Esophagus squamous epithelium (tissue), 5 donors: ENCODE measurements at places on chromosomes 2 and 18. TPM values are rescaled to one million over a fixed set of nuclear protein-coding genes. Genes with fewer than 3 reads are reported as not detected.

DNA sequence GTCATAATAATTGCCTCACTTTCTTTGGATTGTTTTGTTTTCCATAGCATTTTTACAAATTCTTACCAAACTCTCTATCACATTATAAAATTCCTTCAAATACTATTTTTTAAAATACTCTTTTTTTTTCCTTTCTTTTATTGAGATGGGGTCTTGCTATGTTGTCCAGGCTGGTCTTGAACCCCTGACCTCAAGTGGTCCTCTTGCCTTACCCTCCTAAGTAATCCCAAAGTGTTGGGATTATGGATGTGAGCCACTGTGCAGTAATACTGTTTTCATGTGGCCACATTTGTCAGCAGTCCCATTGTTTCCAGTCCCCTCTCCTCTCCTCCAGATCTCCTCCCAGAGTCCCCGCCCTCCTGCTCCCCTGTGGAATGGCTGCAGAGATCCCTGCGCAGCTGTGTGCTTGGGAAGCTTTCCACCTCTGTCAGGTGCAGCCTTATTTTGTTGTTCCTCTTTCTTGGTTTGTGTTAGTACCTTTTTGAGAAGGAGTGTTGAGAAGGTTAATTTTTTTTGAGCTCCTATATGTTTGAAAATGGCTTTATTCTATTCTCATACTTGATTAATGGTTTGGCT lies 227.3 kb downstream of the LOXHD1 start:
- no peak for DNase-seq

GRCh38 chr2:37350034-37350433 lies 5.6 kb downstream of the QPCT start:
- no peak for DNase-seq

MAP3K20 gene
- total RNA-seq: 26.6 TPM

DNA sequence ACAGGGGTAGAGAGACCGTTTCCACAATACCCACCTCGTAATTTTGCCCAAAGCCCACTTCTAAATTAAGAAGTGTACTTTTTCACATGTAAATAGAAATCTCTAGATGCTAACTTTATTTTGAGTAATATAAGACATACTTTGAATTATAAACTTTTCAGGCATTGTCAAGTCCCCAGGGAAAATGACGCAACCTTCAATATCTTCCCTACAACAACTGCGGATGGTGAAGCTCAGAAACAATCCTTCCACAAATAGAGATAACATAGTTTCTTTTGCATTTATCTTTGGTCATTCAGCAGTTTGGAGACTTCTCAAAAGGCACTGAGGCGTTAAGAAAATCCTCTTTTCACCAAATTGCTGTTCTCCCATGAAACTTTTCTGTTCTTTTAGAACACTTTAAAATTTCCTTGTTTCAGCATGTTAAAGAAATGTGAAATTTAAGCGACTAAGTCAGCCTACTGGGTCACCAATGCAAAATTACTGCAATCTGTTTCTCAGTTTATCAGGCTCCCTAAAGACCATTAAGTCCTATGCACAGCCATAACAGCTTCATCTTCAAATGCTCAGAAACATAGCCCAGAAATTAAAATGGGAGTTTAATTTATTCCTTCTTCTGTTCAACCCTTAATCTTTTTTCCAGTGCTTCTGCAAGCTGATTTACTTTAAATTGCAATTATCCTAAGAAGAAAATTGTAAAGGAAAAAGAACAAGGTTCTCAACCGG lies 118.3 kb upstream of the DNAJC10 start:
- DNase-seq: no peak

- no peak for DNase-seq
Observed at GRCh38 chr18:71374294-71375000, 1085.6 kb downstream of the SOCS6 start.
